ENCODE measurements at places on chromosomes 12 and 14. TPM values are rescaled to one million over a fixed set of nuclear protein-coding genes. Genes with fewer than 3 reads are reported as not detected.

DNA sequence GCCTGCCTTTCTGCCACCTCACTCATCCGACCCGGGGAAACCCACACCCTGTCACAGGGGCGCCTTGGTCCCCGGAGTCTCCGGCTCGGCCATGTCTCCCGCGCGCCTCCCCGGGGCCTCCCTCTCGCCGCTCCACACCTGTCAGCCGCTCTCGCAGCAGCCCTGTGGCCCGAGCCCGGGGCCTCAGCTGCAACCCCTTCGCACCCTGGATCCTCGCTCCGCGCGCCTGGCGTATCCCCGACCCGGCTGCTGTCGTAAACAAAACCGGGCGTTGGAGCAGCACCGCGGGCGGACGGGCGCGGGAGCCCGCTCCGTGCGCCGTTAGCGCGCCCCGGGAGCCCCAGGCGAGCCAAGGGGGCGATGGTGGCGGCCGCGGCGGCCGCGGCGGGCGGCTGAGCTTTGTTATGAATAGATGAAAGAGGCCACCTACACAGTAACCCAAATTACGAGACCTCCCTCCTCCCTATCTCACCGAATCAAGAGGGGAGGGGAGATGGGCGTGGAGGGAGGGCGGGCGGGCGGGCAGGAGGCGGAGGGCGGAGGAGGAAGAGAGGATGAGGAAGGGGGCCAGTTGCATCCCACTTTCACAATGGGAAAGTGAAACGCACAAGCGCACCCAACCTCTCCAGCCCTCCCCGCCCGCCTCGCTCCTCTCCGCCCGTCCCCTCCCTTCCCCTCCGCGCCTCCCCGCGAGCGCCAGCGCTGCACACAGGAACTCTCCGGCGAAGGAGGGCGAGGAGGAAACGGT is at the start of gene PLXNC1:
Gene PLXNC1 (plus strand): TSS at position 587 of the 748 bp plus-strand sequence. CDS start 395 bp downstream, outside the sequence.
- no peak within 1 kb of the TSS for H3K27ac ChIP-seq
- H3K4me1 ChIP-seq = peaks cover 36% of the 10 kb centered on the region
- H3K4me3 ChIP-seq = peak within 1 kb of the TSS; percentile 88
- H3K36me3 ChIP-seq = no peaks in the 10 kb centered on the region
- peaks cover 78% of the 10 kb centered on the region for H3K27me3 ChIP-seq

DNA sequence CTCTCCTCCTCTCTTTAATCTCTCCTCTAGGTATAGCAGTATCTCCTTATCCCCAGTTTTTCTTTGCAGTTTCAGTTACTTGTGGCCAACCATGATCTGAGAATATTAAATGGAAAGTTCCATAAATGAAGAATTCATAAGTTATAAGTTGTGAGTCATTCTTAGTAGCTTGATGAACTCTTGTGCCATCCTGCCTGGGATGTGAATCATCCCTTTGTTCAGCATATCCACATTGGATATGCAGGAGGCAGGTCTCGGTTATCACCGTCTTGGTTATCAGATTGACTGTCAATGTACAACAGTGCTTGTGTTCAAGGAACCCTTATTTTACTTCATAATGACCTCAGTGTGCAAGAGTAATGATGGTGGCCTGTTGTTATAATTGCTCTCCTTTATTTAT is 134.0 kb downstream of the TMEM117 start:
- H3K36me3 ChIP-seq = peaks cover 2% of the 10 kb centered on the region
- no peaks in the 10 kb centered on the region for H3K4me1 ChIP-seq
- H3K27me3 ChIP-seq = no peaks in the 10 kb centered on the region
- no peak overlapping the region for H3K27ac ChIP-seq
- H3K4me3 ChIP-seq = no peak overlapping the region

DNA sequence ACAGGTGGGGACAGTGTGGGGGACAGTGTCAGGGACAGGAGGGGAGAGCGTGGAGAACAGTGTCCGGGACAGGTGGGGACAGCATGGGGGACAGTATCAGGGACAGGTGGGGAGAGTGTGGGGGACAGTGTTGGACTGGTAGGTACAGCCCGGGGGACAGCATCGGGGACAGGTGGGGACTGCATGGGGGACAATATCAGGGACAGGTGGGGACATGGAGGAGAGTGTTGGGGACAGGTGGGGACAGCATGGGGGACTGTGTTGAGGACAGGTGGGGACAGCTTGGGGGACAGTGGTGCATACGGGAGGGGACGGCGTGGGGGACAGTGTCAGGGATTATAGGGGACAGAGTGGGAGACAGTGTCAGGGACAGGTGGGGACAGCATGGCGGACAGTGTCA is 212.3 kb downstream of the TMEM121 start:
- no peaks in the 10 kb centered on the region for H3K27me3 ChIP-seq
- DNase-seq = no peak
- H3K27ac ChIP-seq = no peak overlapping the region
- H3K4me1 ChIP-seq = no peaks in the 10 kb centered on the region

- H3K4me3 ChIP-seq = peak within 1 kb of the TSS; percentile 88
- peaks cover 6% of the 10 kb centered on the region for H3K36me3 ChIP-seq
- H3K27ac ChIP-seq = no peak within 1 kb of the TSS
Observed at GRCh38 chr12:4909734-4910501, at the start of gene KCNA1. KCNA1 (plus strand) TSS chr12:4909905; CDS start chr12:4911379, 1,474 bp downstream.

PMCH gene
- total RNA-seq = not detected

- no peaks in the 10 kb centered on the region for H3K36me3 ChIP-seq
- H3K27ac ChIP-seq = peak overlapping the region; percentile 35
- no peak overlapping the region for H3K4me3 ChIP-seq
- DNase-seq = no peak
- H3K4me1 ChIP-seq = peaks cover 39% of the 10 kb centered on the region
- no peaks in the 10 kb centered on the region for H3K27me3 ChIP-seq
Observed at GRCh38 chr14:99560922-99561683, 42.9 kb downstream of the CCDC85C start.

GRCh38 chr12:20101046-20101445 is 267.3 kb upstream of the PDE3A start:
- no peaks in the 10 kb centered on the region for H3K4me1 ChIP-seq
- H3K27me3 ChIP-seq = no peaks in the 10 kb centered on the region
- no peak overlapping the region for H3K27ac ChIP-seq
- H3K36me3 ChIP-seq = no peaks in the 10 kb centered on the region
- no peak for DNase-seq
- H3K4me3 ChIP-seq = no peak overlapping the region

DNA sequence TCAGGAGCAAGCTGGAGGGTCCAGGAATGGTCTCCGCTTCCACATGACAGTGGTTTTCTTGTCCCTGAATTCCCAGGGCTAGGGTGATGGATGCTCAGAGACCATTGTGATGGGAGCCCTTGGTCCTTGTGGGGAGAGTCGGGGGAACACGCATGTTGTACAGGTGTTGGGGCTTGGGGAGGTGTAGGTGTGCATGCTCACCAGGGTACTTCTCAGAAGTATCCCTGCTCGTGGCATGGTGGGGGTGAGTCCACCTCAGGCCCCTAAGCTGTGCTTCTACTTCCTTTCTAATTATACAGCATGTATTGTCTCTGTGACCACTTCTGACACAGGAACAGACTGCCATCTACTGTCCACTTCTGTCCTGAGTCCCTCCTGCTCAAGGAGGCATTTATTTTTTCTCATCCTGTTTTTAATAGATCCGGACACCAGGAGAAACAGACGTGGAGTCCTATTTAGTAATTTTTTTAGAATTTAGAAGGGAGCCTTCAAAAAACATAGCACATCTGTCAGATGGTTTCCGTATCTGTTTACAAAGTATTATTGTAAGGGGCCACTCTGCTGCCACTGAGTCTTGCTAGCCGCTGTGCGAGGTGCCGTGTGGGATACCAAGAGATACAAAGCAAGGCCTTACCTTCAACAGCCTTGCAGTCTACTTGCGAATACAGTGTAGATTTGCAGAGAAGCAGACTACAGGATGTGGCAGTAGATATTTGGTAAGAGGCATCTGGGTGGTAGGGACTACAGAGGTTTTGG is 10.5 kb downstream of the NTF3 start:
- peaks cover 54% of the 10 kb centered on the region for H3K27me3 ChIP-seq
- H3K36me3 ChIP-seq = no peaks in the 10 kb centered on the region

Measured in neural crest cell (in vitro differentiated cells).